Left renal cortex interstitium (tissue), 4 donors: ENCODE measurements at places on chromosomes 7 and 10.

DNA sequence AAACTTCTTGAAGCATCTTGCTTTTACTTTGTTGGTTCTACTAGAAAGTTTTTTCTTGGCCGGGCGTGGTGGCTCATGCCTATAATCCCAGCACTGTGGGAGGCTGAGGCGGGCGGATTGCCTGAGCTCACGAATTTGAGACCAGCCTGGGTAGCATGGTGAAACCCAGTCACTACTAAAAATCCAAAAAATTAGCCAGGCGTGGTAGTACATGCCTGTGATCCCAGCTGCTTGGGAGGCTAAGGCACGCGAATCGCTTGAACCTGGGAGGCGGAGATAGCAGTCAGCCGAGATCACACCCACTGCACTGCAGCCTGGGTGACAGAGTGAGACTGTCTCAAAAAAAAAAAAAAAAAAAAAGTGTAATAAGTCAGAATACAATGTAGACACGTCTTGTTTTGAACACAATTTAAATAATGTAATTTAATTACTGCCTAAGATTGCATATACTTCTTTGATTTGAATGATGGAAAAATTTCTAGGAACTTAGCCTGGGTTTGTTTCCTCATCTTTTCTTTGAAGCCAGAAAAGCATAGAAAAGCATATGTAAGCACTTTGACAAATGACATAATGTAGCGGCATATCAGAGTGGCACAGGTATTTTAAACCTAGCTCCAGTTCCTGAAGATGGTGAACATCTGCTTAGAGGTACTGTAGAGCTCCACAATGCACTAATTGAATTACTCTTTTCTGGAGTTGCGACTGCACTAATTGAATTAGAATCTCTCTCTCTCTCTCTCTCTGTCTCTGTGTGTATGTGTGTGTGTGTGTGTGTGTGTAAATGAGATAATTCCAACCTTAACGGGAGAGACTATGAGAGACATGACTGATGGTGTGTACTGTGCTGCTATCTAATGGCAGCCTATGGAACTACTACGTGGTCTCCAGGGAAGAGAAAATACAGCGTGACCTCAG lies 87.8 kb downstream of the BTRC start:
- DNase-seq: peak; percentile 51

DNA sequence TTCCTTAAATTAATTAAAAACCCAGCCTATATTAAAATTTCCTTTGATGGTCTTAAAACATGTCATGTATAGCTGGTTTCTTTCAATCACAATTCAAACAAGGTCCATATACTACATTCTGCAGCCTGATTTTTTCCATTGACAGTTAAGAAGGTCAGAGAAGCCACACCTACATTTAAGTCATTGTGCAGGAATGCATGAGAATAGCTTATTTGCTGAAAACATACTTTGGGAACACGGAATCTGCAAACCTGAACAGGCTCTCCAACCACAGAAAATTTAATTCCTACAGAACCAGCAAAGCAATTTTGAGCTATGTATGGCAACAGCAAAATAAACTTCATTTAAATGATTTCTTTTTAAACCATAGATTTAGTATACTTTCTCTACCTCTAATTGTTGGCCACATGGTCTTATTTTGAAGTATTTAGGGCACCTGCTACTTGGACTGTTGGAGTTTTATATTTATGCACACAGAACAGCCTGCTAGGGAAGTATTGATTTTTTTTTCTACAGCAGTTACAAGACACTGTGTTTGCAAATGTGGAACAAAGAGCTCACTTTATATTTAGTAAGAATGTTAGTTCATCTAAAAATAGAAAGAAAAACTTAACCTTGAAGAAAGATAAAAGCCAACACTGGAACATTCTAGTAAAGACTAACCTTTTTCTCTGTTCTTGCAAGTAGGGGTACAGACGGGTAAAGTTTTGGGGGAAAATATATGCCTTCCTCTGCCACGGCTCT lies 240.9 kb upstream of the IMMP2L start:
- DNase-seq: no peak

DNA sequence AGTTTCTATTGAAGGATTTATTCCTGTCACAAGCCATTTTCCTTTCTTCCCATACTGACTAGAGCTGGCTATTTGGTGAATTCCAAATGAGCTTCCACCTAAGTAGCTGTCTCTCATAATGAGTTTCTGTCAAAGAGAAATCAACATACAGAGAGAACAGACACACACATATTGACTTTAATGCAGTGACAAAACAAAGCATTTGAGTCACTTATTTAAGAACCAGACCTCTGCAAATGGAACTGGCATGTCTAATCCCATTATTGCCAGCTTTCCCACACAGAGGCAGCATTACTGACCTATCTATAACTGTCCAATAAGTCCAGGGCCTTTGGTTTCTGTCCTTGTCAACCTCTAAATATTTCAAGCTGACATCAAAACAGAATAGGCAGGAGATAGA lies 179.3 kb upstream of the CSTF2T start:
- no peak for DNase-seq

DNA sequence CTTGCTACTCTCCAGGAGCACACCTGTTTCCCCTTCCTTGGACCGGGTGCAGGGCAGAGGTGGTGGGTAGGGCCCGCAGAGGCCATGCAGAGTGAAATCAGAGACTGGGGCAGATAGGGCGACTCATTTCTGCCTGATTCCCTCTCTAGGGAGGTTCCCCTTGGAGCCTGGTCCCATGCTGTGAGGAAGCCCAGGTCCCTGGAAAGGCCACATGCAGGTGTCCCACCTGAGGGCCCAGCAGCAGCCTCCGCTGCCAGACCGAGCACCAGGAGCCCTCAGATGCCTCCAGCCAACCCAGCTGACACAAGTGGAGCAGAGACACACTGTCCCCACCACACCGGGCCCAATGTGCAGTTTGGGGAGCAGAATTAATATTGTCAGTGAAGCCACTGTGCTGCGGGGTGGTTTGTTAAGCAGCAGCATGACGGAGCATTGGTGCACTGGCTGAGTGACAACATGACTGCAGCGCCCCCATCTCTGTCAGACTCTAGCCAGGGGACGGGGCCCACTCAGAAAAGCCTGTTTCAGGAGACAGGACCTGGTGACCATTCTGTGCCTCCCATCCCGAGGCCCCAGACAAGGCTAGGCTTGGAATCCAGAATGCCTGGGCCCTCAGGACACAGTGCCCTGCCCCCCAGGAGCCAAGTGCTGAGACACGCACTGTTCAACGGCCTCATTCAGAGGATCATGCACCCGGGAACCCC lies 30.4 kb upstream of the RET start:
- no peak for DNase-seq

- DNase-seq: no peak
Measured at GRCh38 chr10:118781541-118781940, 26.8 kb upstream of the CACUL1 start.

DNA sequence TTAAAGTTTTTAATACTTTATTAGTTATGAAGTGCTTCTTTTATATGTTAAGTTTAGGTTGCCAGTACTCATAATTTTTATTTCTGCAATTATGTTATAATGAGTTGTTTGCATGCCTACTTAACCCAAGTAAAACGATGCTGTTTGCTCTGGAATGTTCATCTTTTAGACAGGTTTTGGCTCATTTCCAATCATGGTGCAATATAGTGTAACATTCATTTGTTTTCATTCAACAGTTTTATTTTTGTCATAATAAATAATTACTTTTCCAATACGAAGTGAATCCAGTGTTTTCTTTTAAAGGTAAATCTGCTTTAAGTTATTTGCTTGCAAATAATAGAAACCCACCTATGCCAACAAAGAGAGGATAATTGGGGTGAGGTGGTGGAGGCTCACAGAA lies 22.1 kb downstream of the ARL5B start:
- DNase-seq: no peak

- no peak for DNase-seq
Measured at GRCh38 chr10:92574548-92575261, 812 bp upstream of the IDE start.

DNA sequence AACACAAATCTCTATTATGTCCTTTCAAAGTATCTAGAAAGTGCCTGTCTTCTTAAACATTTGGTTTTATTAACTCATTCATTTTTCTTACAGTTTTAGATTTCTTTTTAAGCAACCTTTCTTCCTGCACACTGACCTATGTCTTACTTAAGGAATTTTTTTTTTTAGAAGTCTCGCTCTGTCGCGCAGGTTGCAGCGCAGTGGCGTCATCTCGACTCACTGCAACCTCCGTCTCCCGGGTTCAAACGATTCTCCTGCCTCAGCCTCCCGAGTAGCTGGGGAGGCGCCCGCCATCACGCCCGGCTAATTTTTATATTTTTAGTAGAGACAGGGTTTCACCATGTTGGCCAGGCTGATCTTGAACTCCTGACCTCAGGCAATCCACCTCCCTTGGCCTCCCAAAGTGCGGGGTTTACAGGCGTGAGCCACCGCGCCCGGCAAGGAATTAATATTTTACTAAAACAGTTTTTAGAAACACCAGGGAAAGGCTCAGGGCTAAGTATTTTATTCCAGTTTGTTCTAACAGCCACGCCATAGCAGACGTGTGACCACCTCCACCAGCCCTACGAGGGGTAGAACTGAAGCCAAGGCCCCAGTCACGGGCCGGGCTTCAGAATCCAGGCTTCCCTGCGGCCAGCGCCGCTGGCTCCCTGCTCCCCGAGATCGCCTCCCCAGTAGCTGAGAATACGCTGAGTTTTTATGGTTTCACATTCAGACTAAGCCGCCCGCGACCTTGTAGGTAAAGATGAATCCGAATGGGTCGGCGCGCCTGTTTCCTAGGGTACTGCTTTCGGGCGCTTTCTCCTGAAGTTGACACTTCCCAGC lies 941 bp upstream of the LUC7L2 start:
- peak; percentile 59 for DNase-seq

- no peak for DNase-seq
Measured at GRCh38 chr10:106815427-106816043, 349.0 kb downstream of the SORCS1 start.

DNA sequence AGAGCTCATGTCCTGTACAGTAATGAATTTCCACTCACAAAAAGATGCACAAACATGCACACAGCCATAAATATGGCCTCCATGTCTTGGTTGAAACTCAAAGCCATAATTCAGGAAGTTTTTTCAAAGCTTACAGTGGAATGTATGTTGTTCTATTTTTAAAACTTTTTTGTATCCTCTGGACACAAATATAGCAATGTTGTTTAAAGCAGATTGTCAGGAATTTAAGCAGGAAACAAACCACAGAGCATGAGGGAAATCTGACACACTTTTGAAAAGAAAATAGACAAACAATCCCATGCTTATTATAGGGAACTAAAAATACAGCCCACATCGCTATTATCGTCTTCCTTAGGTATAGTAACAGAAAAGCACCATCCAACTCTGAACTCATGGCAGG lies 21.5 kb downstream of the LRRN3 start:
- no peak for DNase-seq

GRCh38 chr10:69213591-69214311 lies 6.4 kb upstream of the HKDC1 start:
- DNase-seq: no peak

DNA sequence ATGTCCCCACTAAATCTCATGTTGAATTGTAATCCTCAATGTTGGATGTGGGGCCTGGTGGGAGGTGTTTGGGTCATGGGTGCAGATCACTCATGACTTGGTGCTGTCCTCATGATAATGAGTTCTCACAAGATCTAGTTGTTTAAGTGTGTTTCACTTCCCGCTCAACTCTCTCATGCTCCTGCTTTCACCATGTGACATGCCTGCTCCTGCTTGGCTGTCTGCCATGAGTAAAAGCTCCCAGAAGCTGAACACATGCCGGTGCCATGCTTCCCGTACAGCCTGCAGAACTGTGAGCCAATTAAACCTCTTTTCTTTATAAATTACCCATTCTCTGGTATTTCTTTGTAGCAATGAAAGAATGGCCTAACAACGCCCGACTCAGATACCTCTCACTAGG lies 6.2 kb upstream of the PSTK start:
- no peak for DNase-seq

- no peak for DNase-seq
Measured at GRCh38 chr10:5666008-5666840, at the start of gene ASB13. Gene ASB13 (minus strand): TSS chr10:5666595. CDS start chr10:5666551, 44 bp downstream.

GRCh38 chr7:84923348-84923747 lies 263.5 kb downstream of the SEMA3D start:
- no peak for DNase-seq

- DNase-seq: no peak
Measured at GRCh38 chr10:62056219-62056618, 154.7 kb downstream of the ARID5B start.

- DNase-seq: peak; percentile 52
Measured at GRCh38 chr10:68406111-68406814, 814 bp downstream of the RUFY2 start.

GRCh38 chr7:834277-834676 lies 2.0 kb downstream of the SUN1 start:
- DNase-seq: no peak

DNA sequence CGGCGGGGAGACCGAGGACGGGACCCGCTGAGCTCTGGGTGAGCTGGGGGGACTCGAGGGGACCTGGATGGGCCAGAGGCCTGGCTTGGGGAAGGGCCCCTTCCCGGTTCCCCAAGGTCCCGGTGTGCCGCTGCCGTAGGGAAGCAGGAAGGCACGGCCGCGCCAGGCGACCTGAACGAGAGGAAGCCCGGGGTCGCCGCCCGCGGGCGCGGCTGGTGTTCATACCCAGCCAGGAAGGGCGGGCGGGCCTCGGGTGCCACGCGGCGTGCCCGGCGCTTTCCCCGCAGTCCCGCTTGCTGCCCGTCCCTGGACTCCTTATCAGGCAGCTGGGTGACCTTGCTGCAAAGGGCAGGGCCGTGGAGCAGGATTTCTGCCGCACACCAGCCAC lies 38.0 kb downstream of the ZNF777 start:
- no peak for DNase-seq

DNA sequence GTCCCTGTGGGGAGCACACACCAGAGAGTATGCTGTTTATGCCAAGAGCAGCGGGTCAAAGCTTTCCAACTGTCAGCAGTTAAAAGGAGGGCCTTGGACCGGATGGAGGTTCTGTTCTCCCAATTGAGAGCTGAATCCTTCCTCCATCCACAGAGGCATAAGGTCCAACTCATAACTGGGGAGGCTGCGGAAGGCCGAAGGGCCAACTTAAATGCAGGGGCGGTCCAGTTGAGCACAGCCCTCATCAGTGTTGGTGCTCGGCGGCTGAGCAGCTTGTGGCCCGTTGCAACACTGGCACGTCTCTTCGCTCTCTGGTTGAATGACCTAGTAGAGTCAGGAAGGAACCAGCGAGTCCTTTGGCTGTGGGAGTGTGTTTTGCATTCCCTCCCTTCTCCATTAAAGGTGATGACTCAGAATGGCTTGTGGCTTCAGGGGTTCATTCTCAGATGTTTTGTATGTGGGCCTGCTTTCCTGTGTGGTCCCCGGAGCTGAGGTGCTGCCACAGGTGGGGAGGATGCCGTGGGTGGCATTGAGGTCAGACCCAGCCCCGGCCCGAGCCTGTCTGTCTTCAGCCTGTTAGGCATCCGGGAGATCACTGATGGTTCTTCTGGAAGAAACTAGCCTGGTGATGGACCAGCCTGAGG lies 44.8 kb upstream of the DMBT1 start:
- DNase-seq: no peak

DNA sequence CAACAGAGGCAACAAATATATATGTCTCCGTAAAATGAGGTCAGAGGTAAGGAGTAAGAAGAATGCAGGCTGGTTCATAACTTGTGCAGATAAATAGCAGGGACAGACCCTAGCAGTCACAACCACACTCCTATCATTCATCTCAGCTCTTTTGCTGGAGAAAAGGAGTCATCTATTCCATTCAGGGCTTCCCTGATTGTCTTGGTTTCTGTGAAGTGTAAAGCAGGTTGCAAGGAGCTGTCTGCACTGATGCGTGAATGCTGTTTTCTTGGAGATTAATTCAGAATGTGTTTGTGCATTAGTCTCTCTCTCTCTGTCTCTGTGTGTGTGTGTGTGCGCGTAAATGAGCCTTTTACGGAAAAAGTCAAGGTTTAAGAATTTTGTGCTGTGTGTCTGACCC lies 643.3 kb upstream of the SORCS1 start:
- DNase-seq: no peak

GRCh38 chr10:71073451-71074175 lies 138.8 kb upstream of the UNC5B start:
- DNase-seq: no peak
